Fibroblast of skin of abdomen (primary cell): ENCODE measurements at places on chromosomes 1 and 21.

DNA sequence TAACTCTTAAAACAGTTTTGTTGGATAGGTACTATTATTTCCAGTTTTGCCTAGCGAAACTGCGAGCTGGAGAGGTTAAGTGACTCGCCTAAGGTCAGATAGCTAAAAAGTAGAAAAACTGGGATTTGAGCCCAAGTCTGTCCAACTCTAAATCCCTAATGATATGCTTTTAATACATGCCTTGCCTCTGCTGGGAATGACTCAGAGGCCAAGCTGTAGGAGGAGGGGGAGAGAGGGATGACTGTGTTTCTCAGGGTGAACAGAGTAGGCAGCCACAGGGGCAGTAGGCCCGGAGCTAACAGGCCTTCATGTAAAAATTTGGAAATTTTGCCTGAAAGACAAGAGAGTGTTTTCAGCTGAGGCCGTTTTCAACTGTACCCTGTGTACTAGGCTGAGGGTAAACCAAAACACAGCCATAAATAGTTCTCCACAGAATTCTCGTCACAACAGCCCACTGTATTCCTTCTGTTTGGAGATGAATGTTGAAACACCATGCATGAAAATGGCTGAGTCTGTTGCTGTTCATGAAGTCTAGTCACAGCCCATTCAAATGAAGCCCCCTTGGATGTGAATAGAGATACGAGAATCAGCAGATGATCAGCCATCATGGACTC lies 107.5 kb upstream of the HOOK1 start:
- peak; percentile 97 for DNase-seq

- no peak for DNase-seq
Observed at GRCh38 chr1:27011976-27012563, 580 bp downstream of the TENT5B start.

GRCh38 chr21:20030390-20030789 lies 967.8 kb upstream of the NCAM2 start:
- no peak for DNase-seq

DNA sequence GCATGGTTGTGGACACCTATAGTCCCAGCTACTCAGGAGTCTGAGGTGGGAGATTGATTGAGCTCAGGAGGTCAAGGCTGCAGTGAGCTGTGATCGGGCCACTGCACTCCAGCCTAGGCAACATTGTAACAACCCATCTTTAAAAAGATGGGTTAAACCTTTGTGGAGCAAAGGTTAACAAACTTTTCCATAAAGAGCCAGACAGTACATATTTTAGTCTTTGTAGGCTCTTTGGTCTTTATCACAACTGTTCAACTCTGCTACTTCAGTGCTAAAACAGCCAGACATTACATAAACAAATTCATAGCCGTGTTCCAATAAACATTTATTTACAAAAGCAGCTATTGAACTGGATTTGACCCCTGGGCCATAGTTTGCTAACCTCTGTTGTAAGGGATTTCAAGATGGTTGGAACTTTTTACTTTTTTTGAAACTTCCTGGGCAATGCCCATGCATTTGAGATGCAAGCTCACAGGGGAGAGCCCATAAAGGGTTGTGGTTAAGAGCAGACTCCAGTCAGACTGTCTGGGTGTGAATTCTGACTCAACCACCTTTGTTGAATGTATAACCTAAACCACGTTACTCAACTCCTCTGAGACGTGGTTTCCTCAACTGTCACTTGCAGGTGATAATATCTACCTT lies 10.8 kb downstream of the INAVA start:
- DNase-seq = peak; percentile 22

DNA sequence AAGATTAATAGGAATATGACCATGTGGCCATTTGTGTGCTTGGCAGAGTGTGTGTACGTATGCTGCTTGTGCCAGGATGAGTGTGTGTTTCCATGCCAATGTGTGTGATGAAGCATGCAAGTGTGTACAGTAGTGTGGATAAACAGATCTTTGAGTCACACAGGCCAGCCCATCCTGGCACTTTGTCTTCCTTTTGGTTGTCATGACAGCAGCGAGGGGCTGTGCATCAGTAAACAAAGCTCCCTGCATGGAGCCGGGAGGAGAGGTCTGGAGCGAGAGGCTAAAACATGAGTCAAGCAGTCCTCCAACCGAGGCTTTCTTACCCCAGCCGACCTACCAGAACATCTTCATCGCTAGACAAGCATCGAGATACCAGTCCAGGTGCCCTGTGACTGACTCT lies 221.2 kb downstream of the CACNA1E start:
- DNase-seq = no peak

DNA sequence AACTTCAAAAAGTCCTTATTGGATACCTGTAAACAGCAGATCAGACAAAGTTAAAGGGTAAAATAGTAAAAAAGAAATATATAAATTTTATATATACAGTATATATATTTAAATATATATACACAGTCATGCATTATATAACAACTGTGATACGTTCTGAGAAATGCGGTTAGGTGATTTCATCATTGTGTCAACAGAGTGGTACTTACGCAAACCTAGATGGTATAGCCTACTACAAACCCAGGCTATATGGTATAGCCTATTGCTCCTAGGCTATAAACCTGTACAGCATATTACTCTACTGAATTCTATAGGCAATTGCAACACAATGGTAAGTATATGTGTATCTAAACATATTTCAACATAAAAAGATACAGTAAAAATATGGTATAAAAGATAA lies 222.7 kb downstream of the NUF2 start:
- no peak for DNase-seq

- DNase-seq = no peak
Observed at GRCh38 chr1:153343040-153343681, 5.5 kb downstream of the PGLYRP4 start.

DNA sequence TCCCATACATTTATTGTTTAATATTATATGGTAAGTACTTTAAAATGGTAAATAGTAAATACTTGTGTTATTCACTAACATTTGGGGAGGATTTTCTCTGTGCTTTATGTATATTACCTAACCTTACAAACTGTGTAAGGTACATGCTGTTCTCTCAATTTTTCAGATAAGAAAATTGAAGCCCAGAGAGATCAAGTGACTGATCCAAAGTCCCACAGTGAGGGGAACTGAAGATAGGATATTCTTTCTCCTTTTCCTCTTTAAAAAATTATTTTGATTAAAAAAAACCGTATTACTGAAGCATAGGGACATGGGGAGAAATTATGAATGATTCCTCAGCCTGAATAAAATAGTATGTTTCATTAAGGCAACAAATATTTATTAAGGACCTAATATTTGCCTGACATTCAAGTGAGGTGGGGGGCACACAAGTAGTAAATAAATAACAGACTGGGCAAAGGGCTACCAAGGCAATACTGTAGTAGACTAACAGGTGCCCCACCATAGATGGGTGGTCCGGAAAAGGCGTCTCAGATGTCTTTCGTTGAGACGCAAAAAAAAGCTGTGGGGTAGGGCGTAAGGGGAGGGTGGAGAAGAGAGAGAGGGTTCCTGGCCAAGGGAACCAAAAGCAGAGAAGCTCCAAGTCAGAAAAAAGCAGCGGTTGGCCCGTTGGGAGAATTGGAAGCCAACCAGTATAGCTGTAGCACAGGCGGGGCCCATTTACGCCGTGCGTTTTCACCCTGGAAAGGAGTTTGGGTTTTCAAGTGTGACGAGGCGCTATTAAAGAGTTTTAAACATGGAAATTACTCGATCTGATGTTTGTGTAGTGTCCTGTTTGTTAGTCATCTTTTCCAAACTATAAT lies 944 bp upstream of the AGO3 start:
- DNase-seq = peak; percentile 42

- peak; percentile 89 for DNase-seq
Observed at GRCh38 chr1:16155537-16156410, at the start of gene EPHA2. Gene EPHA2 (minus strand): TSS chr1:16156069. CDS start chr1:16155932, 137 bp downstream.

DNA sequence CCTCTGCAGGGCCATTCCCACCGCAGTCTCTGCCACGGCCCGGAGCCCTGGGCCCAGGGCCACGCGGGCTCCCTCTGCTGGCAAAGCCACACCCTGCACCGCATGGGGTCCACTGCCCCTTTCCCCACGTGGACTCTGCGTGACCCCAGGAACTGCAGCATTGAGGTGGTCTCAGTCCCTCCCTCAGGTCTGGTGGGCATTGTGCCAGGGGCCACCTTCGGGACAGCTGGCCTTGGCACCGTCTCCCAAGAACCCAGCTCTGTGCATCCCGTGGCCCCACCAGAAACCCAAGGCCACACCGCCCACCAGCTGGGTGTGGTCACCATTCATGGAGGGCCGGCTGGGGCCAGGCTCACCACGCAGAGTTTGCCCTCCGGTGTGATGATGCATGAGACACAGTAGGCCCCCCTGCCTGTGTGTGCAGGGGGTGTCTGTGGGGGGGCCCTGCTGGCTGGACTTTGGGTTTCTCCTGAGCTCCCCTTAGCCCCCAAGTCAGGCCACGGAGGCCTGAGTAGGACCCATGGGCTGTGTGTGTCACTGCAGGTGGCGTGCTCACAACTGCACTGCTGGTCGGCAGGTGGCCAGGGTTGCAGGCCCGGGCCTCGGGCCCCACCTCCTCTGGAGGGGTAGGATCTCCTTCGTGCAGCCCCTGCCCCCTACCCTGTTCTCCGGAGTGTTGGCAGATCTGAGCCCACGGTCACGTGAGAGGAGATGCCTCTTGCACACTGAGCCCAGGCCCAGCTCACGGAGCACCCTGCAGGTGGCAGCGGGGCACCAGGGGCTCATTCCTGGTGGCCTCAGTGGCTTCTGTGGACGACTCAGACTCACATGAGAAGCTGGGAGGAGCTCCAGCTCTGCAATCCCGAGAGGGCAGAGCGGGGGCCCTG lies 5.8 kb downstream of the VWA1 start:
- no peak for DNase-seq
